Activated CD4-positive, alpha-beta memory T cell treated with anti-CD3 and anti-CD28 coated beads for 36 hours (primary cell): ENCODE measurements at places on chromosomes 3 and 15.

DNA sequence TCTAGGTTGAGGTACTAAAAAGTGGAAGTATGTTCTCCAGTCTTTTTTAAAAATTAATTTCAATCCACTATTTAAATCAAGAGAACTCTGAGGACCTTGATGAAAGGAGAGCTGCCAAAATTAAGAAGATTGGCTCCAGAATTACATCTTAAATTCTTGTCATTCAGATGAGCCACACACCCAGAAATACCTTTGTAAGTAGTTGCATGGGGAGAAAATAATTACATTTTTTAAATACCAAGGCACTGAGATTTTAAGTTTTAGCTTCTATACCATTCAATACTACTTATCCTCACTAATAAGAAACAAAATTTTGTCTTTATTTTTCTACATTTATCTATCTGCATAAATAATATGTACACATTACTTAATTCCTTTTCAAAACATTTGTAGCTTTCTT, 1132.8 kb downstream of the OTOL1 start:
- DNase-seq = no peak
- no peak overlapping the region for H3K4me3 ChIP-seq
- H3K27me3 ChIP-seq = no peaks in the 10 kb centered on the region
- no peaks in the 10 kb centered on the region for H3K36me3 ChIP-seq
- no peaks in the 10 kb centered on the region for H3K4me1 ChIP-seq

- DNase-seq = peak; percentile 50
- H3K4me1 ChIP-seq = peaks cover 72% of the 10 kb centered on the region
- peaks cover 37% of the 10 kb centered on the region for H3K36me3 ChIP-seq
- no peaks in the 10 kb centered on the region for H3K27me3 ChIP-seq
- peak overlapping the region; percentile 76 for H3K27ac ChIP-seq
Observed at GRCh38 chr3:16482770-16483531, 30.5 kb downstream of the RFTN1 start.

DNA sequence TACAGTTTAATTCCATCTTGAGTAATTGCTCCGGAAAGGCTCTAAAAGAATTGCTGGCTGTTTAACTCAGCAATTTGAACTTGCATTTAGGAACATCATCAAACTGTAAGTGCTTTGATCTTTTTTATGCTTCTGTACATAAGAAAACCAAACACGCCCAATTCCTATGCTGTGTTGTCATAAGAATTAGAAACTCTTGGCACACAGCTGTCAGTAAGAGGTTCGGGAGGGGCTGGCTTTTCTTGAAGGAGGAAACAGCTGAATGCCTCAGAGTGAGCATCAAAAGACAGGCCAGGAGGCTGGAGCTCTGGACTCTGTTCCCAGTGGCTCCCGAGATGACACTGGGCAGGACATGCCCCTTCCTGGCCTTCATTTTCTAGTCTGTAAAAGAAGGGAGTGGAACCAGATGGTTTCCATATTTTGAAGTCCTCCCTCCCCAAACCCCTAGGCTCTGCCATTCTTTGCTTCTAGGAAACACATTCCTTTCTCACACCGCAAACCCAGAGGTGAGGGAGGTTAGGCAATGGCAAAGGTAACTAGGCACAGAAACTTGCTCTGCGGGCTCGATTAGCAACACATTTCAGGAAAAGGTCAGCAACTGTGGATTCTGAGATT, 73.7 kb upstream of the DLG1 start:
- no peaks in the 10 kb centered on the region for H3K4me1 ChIP-seq
- no peaks in the 10 kb centered on the region for H3K36me3 ChIP-seq
- H3K4me3 ChIP-seq = no peak overlapping the region
- DNase-seq = no peak
- H3K27me3 ChIP-seq = peaks cover 10% of the 10 kb centered on the region
- no peak overlapping the region for H3K27ac ChIP-seq

DNA sequence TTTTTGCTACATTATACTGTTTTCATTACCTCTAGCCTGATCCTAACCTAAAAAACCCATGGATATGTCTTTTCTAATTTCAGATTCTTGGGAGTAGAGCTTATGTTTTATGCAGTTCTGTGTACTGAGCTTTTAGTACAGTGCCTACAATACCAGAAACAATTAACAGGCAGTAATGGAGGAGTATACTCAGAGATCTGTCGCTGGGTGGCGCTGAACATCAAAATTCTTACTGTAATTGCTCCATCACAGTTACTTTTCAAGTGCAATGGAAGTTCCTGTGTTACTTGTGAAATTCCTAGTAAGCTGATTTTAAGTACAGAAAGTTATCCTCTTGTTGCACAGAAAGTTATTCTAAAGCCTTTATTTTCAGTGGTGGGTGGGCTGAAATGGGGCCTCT, 66.9 kb downstream of the RNF13 start:
- peak; percentile 37 for DNase-seq
- H3K4me1 ChIP-seq = peaks cover 2% of the 10 kb centered on the region
- H3K27ac ChIP-seq = no peak overlapping the region
- H3K36me3 ChIP-seq = peaks cover 16% of the 10 kb centered on the region
- H3K4me3 ChIP-seq = no peak overlapping the region

GRCh38 chr15:33934396-33934795, 33.9 kb upstream of the CHRM5 start:
- H3K27me3 ChIP-seq = no peaks in the 10 kb centered on the region
- H3K27ac ChIP-seq = no peak overlapping the region
- no peak overlapping the region for H3K4me3 ChIP-seq
- no peaks in the 10 kb centered on the region for H3K36me3 ChIP-seq

GRCh38 chr3:29827756-29828155, 546.9 kb downstream of the RBMS3 start:
- no peaks in the 10 kb centered on the region for H3K4me1 ChIP-seq
- H3K27ac ChIP-seq = no peak overlapping the region
- H3K27me3 ChIP-seq = no peaks in the 10 kb centered on the region
- DNase-seq = no peak
- no peaks in the 10 kb centered on the region for H3K36me3 ChIP-seq

- H3K27me3 ChIP-seq = peaks cover 4% of the 10 kb centered on the region
- H3K4me1 ChIP-seq = no peaks in the 10 kb centered on the region
- H3K27ac ChIP-seq = no peak overlapping the region
- H3K36me3 ChIP-seq = no peaks in the 10 kb centered on the region
- no peak overlapping the region for H3K4me3 ChIP-seq
Observed at GRCh38 chr15:62782071-62782841, 260.3 kb upstream of the TPM1 start.
